ENCODE measurements at places on chromosomes 1 and 21.
A peak's percentile ranks its signal among the peaks of the same experiment; 100 is the strongest.

DNA sequence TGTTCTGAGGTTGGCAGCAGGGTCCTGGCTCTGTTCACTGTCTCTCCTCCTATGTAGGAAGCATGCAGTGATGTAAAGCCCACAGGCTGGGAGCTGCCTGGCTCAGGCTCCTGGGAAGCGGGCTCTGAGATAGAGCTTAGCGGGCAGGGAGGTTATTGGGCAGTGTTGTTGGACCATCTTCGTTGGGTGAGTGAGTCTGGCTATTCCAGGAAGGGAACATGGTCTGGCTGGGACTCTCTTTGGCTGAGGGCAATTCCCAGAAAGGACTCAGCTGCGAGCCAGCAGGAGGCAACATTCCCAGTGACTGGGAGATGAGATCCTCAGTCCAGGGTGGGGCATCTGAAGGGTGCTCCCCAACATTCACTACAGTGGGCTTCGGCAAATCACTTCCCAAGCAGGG, 96.2 kb downstream of the CCDC185 start:
- no peak for DNase-seq

- no peak for DNase-seq
Observed at GRCh38 chr1:236438614-236439013, 44.5 kb downstream of the EDARADD start.

DNA sequence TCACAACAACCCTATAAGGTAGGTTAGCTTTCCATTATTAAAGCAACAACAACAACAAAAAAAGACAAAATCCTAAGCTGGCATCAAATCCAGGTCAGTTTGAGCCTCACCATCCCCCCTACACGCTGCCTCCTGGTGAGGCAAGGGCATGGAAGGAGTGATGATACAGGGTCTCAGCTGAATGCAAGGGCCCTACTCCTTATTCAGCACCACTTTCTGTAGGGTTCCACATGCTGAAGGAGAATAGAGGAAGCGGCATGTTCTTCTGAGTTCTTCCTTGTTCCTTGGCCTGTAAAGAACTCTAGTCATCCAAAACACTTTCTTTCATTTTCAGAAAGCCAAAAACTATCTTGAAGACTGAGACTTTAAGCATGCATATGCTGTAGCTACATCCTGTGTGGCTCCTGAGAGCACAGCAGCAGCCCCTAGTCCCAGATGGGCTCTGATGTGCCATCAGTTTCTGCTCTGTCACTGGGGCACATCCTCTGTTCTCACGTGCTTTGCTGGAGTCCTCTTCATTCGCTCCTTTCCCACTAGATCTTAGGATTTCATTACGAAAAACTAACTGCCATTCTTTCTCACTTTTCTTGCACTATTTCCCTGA, 6.2 kb downstream of the ILDR2 start:
- DNase-seq: no peak

DNA sequence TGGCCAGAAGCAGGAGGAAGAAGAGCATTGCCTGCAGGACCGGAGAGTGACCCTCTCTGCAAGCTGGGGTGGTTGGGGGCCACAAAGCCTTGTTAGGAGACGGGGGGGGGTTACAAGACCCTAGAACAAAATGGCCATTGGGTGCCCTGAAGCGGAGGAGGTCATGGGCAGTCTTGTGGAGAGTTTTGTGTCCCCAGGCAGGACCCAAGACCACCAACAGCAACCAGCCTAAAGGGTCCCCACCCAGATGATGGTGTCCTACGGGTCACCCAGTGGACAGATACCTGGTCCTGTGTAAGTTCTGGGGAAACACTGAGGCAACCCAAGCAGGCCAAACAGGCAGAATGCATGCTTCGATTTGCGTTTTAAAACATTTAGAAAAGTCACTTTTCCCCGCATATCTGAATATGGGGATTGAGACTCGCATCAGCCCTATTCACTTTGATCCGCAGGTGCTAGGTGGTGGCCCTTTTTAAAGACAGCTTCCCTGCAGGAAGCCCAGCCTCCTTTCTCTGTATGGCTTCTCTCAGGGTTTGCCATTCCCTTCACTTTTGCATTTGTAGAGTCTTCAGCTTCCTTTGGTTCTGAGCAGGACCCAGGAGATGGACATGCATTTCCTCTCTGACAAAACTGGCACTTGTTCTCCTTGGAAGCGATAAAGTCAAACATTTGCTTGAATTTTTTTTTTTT, 21.1 kb downstream of the GNG4 start:
- DNase-seq: no peak

GRCh38 chr1:156100205-156100995, 14.1 kb upstream of the LMNA start:
- DNase-seq: no peak

DNA sequence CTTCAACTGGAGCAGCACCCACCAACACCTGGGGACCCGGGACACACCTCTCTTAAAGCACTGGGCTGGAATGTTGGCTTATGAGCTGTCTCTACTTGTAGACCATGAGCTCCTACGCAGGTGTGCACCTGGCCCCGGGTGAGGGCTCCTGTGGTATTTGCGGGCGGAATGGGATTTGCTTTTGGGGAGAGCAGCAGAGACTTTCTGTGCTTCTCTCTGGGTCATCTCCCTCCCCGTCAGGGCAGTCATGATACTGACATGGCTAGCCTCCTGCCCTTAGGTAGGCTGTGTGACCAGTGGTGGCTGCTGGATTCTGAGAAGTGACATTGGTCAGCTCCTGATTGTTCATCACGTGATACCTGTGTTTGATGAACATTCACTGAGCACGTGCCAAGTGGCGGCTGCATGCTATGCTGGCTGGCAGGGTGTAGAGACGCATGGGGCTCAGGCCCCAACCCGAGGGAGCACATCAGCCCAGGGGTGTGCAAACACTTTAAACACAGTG, 9.0 kb upstream of the ZBTB21 start:
- DNase-seq: no peak

DNA sequence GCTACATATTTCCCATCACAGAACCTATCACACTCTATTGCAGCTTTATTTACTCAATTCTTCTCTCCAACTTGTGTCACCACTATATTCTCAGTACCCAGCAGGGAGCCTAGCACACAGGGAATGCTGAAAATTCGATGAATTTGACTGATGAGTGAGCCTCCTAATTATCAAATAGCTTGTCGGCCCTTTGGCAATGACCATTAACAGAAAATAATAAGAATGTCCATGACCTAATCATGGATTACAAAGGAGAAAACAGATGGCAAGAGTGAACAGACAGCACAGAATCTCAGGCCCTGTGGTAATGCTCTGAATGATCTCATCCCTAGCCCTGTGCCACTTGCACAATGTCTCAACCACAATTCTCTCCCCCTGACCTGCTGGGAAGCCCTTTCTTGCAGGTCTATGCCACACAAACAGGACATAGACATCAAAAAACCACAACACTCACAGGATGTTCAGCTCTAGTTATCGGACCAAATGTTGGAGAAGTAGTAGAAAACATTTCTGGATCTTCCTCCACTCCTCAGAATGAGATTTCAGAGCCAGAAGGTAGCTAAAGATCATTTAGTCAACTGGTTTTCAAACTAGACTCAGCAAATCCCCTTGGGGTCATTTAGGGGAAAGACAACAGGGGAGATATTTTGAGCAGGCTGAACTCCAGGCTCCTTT, 68.4 kb downstream of the LUZP1 start:
- DNase-seq: peak; percentile 95

GRCh38 chr21:36749935-36750575, 51.1 kb downstream of the SIM2 start:
- no peak for DNase-seq

DNA sequence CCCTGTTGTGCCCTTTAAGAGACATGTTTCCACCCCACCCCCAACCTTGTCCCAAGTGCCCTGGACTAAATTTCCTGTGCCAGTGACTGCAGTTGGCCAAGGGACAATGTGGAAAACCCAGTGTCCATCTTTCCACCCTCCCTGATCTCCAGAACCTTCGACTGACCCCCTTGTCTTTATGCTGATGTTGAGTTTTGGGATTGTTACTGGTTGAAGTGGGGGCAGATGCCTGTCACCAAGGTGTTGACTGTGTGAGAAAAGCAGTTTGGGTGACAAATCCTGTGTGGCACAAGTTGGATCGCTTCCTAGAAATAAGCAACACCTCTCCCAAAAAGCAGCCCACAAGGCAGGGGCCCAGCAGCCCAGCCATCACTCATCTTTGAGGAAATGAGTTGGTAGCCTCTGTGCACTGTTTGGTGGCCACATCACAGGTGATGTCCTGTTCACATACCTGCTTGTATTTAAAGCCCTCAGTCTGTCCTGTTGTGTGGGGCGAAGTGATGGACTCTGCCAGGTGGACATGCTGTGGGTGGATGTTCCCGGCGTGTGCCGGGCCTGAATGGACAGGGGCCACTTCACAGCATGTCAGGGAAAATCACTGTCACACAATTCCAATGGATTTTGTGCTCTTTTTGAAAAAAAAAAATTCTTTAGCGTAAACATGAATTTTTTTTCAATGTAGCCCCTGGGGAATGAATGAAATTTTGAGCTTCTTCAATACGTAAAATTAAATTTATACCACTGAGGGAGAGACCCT, 6.6 kb upstream of the MIIP start:
- DNase-seq: no peak

DNA sequence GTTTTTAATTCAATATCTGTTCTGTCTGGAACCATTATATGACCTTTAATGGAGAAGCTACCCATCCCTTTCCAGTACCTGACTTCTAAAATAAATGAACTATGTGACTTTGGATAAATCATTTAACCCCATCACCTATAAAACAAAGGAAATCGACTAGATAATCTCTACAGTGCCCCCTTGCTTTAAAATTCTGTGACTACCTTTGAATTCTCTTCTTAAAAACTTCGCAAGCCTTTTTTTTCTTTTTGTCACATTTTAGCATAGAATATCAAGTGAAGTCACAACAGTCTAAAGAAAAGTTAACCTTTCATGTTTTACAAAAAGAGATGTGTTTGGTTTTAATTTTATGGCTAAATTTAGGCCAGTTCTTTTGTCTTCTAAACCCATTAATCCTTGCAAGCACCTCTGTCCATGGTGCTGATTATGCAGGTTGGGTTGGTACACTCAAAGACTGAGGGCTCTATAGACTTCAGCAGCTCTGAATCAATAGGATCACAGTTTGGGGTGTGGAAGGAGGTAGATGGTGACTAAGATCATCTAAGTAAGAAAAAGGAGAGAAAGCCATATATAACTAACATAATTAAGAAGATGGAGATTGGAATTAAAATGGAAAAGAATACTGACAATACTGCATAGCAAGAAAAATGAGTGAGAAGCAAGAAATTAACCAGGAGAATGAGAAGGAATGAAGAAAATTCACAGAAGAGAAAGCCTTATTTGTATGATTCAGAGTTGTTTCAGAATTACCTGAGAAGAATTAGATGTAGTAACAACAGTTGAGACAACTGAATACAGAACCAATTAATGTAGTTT, 59.2 kb downstream of the TBX15 start:
- no peak for DNase-seq

GRCh38 chr21:42622284-42622683, 31.1 kb upstream of the PDE9A start:
- DNase-seq: no peak

DNA sequence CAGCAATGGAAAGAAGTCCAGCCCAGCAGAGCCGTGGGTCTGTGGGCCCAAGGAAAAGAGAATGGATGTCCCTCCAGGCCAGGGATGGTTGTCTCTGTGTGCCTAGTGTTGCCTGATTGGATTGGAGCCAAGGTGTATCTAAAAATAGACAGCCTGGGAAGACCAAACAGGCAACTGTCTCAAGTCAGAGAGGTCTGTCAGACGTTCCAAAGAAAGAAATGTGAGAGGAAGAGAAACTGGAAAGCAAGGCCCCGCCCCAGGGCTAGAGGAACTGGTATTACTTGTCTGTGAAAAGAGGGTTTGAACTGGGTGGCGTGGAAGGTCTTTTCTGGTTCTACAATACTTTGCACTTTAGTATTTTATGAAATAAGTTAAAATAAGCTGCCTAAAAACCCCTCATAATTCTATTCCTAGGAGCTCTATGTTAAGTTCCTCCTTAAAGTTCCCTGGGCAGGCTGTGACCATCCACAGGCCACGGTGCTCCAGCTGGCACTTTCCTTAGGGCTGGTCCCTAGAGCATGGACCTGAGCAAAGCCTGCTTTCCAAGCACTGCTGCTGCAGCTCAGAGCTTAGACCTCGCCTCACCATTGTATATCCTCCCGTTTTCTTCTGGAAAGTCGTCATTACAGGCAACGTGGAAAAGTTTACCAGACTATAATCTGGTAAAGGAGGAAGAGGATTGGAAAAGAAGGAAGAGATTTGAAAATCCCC, 151.6 kb downstream of the DISC1 start:
- peak; percentile 1 for DNase-seq

GRCh38 chr1:151143057-151143435, 3.4 kb downstream of the SEMA6C start:
- DNase-seq: no peak

GRCh38 chr21:40696246-40696645, 150.7 kb downstream of the DSCAM start:
- DNase-seq: no peak

DNA sequence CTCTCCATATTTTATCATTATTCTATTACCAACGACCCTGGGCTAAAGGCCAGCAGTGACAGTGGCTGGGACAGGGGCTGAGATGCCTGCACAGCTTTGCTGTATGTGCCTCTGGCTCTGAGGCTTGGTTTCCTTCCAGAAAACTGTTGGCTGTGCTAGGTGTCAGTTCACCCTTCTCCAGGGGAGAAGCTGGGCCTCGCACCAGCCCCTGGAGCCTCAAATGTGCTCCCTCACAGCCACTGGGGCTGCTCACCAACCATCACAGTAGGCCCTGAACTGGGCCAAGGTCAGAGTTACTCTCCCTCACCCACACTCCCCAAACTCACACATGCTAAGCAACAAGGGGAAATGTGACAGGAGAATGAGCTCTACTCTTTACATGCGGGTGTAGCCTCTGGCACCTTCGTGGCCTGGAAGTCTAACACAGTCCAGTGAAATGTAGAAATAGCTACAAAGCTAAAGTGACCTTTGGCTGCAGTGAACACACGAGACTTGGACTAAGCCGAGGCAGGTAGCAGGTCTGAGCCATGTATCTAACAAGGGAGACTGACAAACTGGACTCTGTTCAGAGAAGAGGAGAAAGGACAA, 4.7 kb upstream of the CD160 start:
- DNase-seq: no peak

DNA sequence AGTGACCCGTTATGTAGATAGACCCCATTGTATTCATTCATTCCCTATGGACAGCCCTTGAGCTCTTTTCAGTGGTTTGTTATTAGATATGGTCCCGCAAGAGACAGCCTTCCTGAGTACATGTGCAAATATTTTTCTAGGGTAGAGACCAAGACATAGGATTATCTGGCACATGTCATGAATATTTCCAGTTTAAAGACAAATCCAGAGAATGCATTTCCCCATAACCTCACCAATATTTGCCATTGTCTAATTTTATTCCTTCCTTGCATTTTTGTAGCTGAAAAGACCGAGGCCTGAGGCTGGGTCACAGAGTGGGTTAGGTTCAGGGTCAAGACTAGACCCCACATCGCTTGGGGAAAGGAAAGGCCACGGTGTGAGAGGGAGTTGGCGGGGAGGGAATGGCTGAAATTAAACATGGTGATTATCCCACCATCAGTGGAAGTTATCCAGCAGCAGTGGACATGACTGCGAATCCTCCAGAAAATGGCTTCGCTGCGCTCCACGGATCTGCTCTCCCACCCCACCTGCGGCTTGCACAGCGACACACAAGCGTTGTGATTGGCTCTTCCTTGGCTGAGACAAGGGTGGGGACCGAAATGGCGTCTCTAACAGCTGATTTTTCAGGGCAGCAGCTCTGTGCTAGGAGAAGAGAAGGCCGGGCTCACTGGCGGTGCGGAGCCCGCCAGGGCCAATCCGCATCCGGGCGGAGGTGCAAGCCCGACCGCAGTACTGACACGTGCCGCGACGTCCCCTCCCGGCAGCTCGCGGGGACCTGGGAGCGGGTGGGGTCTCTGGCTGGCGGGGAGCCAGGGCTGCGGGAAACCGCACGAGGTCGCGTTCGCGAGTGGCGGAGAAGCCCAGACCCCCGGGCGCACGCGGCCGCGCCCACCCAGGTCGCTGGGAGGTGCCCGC, 16.1 kb upstream of the STMN1 start:
- no peak for DNase-seq

All from HCEC 1CT (cell line).